ENCODE measurements at places on chromosomes 5 and 9.

- DNase-seq: peak; percentile 98
Measured at GRCh38 chr5:119267958-119268386, 87.8 kb upstream of the TNFAIP8 start.

DNA sequence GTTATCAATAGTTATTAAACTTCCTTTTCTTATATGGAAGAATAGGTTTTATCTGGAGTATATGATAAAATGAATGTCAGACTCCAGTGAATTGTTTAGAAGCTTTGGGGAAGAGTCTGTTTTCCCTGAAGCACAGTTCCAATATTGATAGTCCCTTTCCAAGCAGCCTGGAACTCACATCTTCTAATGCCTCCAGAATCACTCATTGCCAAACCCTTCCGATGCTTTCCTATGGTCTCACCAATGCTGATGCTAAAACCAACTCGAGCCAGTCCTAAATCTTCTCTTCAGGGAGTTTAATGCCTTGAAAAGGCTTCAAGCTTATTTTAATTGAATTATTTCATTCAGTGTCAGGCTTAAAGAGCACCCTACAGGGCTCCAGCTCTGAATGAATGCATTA is 121.2 kb downstream of the PTTG1 start:
- DNase-seq: no peak

GRCh38 chr9:108477529-108478006 is 378.2 kb downstream of the ACTL7B start:
- no peak for DNase-seq

DNA sequence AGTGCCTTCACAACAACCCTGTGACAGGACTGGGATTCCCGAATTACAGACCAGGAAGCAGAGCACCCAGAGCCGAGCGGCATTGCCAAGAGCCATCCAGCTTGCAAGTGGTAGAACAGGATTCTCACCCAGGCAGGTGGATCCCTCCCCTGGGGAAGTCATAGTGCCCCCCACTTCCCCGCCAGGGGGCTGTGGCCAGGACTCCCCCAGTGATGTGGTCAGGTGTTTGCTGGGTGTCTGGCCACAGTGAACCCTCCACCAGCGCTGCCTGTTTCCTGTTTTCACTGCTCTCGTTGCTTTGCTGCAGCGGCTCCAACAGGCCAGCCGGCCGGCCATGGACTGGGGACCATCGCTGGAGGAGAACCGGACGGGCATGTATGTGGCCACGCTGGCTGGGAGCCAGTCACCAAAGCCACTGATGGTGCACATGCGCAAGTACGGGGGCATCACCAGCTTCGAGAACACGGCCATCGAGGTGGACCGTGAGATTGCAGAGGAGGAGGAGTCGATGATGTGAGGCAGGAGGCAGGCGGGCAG is 19.3 kb downstream of the SLC6A7 start:
- DNase-seq: no peak

- DNase-seq: no peak
Measured at GRCh38 chr5:17448877-17449276, 49.2 kb upstream of the TAF11L2 start.

DNA sequence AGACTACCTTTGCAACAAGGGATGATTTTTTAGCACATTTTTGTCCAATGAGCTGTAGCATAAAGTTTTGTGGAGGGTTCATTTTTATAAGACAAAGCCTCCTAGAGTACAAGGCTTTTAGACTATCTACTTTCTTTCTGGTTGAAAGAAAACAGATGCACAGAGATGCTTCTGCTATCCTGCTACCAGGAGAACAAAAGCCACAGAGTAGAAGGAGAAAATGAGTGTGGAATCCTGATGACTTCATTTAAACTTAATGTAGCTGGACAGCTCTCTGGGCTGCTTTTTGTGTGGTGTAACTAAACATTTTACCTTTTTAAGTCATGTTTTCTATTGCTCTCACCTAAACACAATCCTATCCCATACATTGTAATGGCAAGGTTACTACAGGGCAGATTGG is 1009.4 kb downstream of the TLE1 start:
- DNase-seq: no peak

GRCh38 chr5:143147902-143148301 is 255.6 kb downstream of the NR3C1 start:
- no peak for DNase-seq

- DNase-seq: no peak
Measured at GRCh38 chr9:80522465-80522864, 950.7 kb downstream of the TLE4 start.

DNA sequence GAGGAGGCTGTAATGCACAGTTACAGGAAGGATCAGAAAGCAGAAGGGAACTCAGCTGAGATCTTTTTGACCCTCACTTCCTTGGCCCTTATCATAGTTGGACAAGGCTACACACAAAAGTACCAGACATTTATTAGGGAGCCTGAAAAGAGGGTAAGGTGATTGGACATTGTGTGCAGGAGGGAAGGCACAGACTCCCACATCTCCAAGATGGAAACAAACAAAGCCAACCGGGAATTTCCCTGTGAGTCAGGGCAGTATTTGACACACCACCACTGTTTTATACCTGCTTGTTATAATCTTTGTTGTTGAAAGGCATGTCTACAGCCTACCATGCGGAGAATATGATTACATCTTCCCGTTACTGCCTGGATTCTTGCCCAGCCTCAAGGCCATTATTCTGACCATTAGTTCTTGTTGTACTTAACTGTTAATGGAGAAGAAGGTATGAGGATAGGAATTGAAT is 3.0 kb upstream of the CCNG1 start:
- no peak for DNase-seq

DNA sequence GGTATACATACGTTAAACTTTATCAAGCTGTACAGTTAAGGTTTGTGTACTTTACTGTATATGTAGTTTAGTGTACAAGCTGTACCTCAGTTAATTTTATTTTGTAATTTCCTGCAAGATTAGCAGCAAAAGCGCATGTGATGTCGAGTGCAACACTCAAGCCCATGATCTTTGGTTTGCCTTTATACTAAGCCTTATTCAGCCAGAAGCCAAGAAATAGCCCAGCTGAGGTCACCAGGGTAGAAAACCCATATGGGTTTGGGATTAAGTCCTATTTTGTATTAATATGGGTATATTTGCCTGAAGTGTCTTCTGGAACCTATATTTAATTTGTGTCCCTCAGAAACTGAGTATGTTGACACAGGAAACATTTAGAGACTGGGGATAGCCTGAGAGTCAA is 59.3 kb downstream of the ZFAND5 start:
- no peak for DNase-seq

DNA sequence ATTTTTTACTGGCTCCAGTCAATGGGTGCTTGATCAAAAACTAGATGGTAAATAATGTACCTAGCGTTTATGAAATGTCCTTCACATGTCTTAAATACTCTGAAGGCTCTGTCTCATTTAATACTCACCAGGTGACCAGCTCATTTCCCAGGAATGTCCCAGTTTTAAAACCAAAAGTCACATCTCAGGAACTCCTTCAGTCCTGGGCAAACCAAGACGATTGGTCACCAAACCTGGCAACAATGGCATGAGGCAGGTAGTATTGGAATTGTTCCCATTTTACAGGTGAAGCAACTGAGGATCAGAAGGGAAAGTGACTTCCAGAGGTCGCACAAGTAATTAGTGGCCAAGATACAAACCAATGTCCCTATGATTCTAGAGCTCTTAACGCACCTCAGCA is 27.7 kb downstream of the SMIM23 start:
- no peak for DNase-seq

DNA sequence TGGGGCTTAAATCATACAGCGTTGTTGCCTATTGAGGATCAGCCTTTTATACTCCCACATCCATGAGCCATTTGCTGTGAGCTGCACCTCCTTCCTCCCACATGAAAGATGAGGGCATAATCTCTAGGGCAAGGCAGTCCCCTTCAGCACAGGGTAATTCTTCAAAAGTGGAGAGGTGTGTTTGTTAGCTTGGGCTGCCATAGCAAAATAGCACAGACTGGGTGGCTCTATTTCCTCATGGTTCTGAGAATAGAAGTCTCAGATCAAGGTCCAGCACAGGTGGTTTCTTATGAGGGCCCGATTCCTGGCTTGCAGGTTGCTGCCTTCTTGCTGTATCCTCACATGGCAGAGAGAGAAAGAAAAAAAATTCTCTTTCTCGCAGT is 121.8 kb upstream of the SLC12A2 start:
- DNase-seq: no peak

- no peak for DNase-seq
Measured at GRCh38 chr9:16319646-16320045, 550.8 kb downstream of the BNC2 start.

GRCh38 chr9:71692337-71692736 is 76.0 kb downstream of the CEMIP2 start:
- DNase-seq: peak; percentile 29

DNA sequence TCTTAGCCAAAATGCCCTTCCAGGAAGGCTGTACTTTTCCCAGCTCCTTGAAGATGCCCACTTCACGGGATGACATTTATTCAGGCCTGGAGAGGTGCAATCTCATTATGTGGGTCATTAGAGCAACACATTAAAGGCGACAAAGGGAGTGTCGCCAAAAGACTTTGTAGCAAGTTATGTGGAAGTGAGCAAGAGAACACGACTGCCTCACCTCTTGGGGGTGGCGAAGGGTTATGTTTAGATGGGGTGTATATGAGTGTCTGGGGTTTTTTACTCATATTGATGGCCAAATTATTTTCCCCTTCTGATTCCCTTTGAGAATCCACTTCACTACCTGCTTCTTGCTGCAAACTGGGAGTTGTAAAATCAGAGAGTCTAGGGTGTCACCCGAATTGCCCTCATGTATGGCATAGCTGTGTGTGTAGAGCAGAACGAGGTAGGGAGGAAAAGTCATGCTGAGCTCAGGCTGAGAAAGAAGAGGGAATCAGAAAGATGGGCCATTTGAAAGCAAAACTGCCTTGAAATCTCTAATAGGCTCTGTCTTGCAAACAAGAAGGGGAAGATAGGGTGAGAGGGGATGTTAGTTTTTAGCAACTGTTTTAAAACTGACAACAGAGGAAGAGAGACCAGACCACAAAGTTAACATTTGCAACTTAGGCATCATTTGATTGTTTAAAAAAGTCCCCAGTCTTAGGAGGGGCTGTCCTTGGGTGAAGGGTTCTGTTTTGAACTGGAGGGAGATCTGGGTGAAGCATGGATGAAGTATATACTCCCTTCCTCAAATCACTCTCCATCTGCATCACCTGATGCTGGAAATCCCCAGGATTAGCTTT is 97.1 kb upstream of the IL12B start:
- no peak for DNase-seq

- DNase-seq: no peak
Measured at GRCh38 chr5:95984287-95984938, 22.8 kb upstream of the ELL2 start.

DNA sequence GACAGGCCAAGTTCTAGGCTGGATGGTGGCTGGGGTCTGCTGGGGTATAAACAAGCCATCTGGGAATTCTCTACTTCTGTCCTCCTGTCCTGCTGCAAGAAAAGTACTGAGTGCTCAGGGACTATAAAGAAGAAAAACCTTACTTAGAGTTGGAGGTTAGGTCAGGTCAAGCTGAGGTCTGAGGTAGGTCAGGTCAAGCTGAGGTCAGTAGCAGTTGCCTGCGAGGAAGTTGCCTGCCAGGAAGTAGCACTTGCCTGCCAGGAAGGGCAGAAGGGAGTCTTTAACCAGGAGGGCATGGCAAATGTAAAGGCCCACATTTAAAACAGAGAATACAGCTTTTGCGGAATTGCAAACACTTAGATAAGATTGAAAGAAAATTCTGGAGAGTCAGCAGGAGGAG is 51.3 kb upstream of the PRLR start:
- no peak for DNase-seq

DNA sequence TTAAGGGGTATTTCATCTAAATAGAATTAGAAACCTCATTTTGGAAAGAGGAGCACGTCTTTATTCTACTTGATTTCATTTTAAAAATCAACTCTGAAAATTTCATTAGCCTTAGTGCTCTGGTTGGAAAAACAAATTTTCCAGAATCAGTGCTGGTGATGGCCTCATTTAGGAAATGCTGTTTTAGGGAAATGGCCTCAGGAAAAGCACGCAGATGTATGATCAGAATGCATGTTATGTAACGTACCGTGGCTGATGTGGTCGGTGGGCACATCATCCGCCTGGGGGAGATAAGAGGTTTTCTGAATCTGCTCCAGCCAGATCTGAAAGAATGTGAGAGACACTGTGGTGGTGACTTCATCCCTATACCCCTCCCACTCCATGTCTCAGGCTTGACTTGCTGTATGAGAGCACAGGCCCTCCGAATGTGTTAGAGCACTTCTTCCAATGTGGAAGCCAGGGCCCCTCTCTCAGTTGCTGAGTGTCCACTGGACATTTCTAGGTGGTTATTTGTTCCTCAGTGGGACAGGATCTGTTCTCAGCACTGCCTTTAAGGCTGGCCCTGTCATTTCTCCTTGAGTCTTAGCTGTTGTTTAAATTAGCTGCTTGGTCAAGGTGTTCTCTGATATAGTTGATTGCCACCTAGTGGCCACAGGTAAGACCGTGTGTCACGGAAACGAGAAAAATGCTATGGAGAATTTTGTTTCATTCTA is 96.5 kb downstream of the ARHGAP26 start:
- DNase-seq: peak; percentile 65

- peak; percentile 62 for DNase-seq
Measured at GRCh38 chr9:114958021-114958843, 27.8 kb upstream of the TNFSF8 start.
